ENCODE measurements at places on chromosomes 2 and 18.

- peak; percentile 33 for DNase-seq
Observed at GRCh38 chr2:98822301-98823164, 91.6 kb upstream of the MGAT4A start.

- no peak for DNase-seq
Observed at GRCh38 chr2:215702116-215702902, 266.4 kb upstream of the FN1 start.

DNA sequence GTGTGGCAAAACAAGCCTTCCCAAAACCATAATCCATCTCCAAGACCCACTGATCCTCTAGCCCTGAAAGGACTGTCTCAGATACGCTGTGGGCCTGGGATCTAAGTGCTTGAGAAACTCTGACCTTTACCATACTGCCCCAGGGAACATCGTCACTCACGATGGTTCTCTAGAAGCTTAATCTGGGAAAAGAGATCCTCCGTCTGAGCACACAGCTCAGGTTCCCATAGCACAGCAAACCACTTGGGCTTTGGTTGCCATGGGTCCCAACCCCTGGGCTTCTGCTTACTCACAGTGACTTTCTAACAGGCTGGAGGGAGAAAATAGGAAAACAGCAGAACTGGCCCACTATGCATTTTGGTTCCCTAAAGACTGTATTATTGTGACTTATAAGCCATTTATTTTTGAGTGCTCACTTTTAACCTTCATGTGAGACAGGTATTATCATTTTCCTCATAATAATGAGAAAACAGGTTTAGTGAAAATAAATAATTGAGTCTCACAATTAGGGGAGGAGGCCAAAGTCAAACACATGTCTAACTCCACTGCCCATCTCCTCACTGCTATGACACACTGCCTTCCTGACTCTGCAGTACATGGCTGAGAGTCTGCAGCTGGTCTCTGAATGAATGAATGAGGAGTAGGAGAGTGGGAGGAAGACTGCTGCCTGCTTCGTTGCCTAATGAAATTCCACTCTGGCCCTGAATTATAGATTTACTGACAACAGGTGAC is 46.7 kb downstream of the REEP1 start:
- DNase-seq, result no peak

DNA sequence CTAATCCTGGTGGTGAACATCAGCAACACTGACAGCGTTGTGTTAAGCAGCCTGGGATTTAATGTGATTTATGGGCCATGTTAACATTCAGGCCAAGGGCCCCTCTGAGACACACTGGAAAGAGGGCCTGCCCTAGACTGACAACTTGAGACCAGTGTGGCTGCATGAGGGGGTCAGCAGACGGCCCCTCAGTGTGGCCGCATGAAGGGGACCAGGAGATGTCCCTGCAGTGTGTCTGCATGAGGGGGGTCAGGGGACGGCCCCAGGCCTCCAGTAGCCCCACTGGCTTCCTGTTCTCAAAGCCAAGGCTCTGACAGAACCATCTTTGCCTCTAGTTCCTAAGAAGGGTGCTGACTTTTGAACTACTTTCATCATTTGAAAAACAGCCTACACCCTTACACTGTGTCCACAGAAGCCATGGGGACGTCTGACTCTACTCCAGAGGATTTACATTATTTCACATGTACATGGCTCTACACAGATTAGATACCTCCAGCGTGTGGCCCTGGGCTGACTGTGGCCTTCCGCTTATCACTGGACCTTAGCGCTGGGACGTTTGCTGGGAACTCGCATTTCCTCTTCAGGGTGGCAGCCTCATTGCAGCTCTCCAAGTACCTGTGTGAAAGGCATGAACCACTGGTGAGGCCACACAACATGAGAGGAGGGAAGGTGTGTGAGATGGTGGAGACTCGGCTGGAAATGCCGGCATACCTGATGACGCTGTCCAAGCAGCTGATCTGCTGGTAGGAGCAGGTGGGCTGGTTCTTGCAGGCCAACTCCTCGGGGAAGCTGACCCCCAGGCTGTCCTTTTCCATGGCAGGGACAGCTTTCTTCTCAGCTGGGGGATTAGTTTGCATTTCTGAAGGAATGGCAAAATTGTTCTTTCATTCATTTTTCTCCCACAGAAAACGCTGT is 18.2 kb upstream of the HES6 start:
- no peak for DNase-seq

Measured in activated CD4-positive, CD25-positive, alpha-beta regulatory T cell (primary cell).